ENCODE measurements at places on chromosomes 12 and 14.

DNA sequence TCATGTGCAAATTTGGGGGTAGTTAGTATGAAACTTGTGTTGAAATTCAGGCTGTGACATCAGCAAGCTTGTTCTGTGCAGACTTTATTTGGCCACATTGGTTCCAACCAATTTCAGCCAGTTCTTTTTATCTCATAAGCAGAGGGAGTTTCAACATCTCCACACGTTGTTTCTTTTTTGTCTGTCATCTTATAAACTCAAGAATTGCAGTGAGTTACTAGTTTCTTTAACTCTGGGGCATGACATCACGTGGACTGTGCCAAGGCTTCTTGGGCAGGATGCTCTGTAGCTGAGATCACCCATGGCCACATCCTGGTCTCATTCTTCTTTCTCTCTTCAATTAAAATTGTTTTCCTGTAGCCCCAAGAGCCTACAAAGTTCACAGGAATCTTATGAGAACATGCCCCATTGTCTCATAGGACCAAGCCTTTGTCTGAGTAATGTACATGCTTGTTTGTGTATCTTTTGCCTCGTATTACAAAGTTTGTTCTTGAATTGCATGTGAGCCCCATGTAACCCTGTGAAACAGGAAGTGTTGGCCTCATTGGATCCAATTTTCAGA, 982.0 kb upstream of the TMEM132C start:
- DNase-seq, result no peak

GRCh38 chr12:56358836-56359532, 923 bp downstream of the STAT2 start:
- no peak for DNase-seq

GRCh38 chr14:81981307-81981675, 447.6 kb upstream of the SEL1L start:
- no peak for DNase-seq

DNA sequence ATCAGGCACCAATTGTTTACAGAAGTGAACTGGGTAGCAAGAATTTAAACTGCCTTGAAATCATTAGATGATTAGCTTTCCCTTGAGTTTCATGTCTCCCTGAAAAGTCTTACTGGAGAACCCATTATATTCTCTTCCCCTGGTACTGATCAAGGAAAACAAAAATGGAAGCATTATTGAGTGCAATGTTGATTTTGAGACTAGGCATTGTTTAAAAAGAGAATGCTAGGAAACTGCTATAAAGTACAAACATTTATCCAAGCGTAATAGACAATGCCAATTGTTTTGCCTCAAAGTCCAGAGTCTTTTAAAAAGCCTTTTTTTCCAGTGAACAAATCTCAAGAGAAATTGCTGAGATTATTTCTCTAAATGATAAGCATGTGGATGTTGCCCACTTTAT, 197.0 kb downstream of the CCER1 start:
- no peak for DNase-seq

DNA sequence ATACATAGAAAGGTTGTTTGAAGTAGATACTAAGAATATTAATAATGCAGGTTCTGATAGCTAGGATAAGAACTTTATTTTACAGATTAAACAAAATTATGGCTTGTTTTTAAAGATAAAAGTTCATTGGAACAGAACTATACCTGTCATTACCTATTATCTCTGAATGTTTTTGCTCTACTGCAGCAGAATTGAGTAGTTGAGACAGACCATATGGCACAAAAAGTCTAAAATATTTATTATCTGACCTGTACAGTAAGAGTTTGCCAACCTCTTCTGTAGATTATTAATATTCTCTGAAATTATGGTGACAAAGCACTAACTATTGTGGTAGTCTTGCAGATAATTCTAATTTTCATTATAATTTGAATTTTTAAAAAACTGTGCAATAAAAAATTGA, 829.1 kb upstream of the MGAT4C start:
- no peak for DNase-seq

- DNase-seq, result no peak
These were observed 157.7 kb upstream of the TBX3 start for GRCh38 chr12:114841557-114842251.

DNA sequence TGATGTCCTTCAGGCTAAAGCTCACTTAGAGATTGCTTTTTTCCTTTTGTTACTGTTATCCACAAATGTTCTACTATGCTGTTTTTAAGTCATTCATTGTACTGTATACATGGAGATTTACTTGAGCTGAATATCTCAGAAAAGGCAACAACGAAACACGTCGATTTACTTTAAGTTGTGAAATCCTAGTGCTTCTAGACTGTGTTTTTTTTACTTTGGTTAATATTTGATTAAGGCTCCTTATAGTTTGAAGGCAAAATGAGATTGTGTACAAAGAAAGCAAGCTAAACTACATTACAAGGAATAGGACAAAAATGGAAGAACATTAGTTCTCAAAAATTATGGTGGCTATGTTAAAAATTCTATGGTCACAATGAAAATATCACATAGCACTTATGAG, 114.5 kb downstream of the SLC35F4 start:
- DNase-seq, result no peak

DNA sequence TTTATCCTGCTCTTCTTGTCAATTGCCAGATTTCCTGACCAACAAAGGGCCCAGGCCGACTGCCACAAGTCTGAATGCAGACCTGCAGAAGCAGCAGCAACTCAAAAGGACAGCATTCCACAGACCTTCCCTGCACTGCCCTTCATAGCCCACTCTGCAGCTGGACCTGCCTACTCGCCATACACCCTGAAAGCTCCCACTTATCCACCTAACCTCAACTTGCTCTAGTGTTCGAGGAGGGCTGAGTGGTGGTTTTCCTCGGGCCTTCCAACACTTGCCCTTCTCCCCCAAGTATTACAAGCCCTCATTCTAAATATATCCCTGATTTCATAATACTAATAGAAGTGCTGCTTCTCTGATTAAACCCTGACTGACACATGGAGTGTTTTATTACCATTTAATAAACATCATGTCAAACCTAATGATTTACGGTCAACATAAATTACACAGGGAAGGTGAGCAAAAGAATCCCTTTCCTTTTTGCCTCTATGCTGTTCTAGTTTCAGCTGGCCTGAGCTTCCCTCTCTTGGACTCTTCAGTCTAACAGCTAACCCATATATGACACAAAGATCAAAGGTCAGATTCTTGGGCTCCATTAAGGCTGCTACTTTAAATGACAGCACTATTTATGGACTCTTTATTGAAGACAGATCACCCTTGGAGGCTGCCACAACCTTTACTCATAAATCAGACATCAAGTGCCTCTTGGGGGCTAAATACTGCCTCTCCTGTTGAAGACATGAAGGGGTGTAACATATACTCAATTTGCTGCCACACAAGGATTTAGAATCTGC, 1546.9 kb upstream of the TMEM132C start:
- DNase-seq, result no peak

DNA sequence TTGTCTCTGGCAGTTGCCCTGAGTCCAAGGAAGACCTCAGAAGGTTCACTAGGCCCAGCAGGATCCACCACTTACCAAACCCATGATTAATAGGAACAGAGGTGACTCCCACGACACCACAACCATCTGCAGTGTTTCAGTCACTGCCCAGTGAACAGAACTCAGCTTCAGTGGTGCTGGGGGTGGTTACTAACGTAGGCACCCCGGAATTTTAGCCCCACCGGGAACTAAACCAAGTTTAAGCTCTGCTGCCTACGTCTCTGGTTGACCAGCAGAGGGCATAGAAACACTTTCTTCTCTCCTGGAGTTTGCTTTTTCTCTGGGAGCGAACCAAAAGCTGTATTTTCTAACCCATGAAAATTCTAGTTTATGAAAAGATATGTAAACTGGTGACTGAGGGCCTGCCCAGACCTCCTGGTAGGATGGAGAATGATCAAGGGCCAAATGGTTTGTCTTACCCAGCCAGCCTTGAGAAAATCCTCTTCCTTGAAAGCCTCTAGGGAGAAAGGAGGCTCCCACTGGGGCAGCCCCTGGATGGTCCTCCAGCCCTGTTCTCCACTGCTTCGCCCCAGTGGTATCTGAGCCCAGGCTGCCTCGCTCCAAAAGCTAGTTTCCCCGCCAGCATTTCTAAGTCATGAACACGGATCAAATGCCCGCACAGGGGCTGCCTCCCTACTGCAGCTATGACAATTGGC, 379.8 kb downstream of the DPF3 start:
- DNase-seq, result peak; percentile 27

GRCh38 chr12:92234533-92234932, 88.9 kb upstream of the BTG1 start:
- DNase-seq, result no peak

- no peak for DNase-seq
These were observed 260.3 kb downstream of the VRK1 start for GRCh38 chr14:97057238-97058073.

DNA sequence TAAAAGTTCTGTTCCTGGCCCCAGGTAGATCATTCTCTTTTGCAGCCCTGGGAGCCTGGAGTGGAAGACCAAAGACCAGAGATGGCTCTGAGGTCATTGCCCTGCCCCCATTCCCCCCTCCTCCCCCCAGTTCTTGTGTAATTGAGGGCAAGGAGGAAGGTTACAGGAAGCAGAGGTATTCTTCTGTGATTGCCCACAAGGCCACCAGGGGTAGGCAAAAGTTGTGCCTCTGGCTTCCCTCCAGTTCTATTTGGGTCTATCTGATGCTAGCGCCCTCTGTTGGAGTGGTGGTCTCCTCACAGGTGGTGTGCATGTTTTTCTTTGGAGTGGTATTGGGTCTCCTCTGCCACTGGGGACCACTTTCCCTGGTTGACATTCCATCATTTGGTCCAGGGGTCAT, 41.2 kb upstream of the CRY1 start:
- peak; percentile 23 for DNase-seq

DNA sequence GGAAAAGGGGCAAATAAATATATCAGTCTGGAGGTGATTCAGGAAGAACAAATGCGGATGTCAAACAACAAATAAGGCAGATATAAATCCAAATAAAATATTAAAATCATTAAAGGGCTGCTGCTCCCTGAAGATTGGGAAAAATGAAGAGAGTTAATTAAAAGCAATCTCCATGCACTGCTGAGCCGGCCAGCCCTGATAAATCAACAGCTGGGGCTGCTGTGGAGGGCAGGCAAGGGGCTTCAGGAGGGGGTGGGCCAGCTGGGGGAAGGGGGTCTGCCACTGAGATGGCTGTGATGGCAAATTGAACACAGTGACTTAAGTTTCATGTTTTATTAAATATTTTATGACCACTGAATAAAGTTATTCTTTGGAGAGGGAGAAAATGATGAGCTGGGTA, 12.4 kb downstream of the DPF3 start:
- DNase-seq, result no peak

DNA sequence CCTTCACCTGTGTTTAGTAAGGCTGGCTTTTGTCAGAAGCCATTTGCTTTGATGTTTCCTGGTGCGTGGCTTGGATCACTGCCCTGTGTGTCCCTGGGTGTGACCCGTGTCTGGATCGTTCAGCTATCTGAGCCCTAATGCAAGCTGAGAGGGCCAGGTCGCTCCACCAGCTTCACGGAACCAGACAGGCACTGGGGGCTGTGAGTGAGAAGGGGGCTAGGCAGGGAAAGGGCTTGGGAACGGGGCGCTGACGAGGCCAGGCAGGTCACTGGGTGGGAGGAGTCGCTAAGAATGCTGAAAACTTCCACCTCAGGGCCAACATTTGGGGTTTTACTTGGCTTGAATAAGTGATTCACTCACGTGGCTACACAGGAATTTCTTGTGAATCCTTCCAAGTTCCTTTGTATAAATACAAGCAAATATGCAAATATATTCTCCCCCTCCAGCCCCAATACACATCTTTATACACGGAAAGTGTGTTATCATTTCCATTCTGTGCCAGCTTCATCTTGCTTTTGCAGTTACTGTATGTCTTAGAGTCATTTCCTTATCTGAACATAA, 24.2 kb upstream of the MMP17 start:
- no peak for DNase-seq

GRCh38 chr14:49770212-49770817, 2.4 kb downstream of the KLHDC2 start:
- DNase-seq, result peak; percentile 40

- no peak for DNase-seq
These were observed 12.3 kb upstream of the CLECL1 start for GRCh38 chr12:9745199-9745598.

DNA sequence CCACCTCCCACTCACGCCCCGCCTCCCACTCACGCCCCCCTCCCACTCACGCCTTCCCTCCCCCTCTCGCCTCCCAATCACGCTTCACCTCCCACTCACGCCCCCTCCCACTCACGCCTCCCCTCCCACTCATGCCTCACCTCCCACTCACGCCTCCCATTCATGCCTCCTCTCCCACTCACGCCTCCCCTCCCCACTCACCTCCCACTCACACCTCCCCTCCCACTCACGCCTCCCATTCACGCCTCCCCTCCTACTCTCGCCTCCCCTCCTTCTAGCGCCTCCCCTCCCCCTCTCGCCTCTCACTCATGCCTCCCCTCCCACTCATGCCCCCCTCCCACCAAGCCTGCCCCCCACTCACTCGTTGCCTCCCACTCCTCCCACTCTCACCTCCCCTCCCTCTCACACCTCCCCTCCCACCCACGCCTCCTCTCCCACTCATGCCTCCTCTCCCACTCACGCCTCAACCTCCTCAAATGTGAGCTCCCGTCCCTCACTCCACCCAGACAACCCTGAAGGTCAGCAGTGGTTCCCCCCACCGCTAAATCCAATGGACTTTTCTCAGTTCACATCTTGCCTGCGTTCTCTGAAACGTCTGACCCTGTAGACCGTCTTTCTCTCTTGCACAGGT, 39.8 kb downstream of the TMEM63C start:
- DNase-seq, result no peak

DNA sequence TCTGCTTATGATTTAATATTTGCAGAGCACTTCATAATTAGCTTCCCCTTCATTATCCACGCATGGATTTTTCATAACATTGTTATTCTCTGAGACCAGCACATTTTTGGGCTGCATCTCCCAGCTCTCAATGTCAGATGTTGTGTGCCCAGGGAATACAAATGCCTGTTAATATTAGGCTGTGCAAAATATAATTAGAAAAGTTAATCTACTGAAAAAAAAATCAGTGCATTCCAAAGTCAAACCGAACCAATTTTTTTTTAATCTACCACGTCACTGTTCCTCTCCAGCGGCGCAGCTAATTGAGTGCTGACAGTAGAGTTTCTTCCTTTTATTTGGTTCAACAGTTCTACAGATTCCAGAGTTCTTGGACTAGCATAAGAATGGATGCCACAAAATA, 191.0 kb upstream of the RGS6 start:
- no peak for DNase-seq

- peak; percentile 94 for DNase-seq
These were observed 34.9 kb downstream of the KRT80 start for GRCh38 chr12:52156757-52157565.

DNA sequence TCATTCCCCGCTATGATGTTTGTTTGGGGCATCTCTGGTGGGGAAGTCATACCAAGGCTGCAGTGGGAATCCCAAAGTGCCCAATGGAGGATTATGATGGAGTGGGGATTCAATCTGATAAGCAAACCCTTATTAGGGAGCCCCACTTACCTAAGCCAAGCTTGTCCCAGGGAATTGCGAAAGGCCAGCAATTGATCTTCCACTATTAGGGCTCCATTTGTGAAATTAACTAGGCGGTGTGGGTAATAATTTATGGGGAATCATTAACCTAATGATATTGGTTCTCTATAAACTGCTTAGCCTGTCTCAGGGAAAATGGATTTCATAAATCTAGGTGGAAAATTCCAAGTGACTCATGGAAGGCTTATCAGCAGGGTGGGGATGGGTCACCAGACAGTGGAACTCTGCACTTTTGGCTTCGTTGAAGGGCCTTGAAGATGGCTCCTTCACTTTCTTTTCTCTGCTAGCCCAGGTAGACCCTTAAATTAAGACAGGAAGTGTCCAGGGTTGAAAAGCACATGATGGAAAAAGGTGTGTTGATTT, 113.0 kb upstream of the WSCD2 start:
- no peak for DNase-seq
